ENCODE measurements at places on chromosomes 7 and 10. TPM values are rescaled to one million over a fixed set of nuclear protein-coding genes. Genes with fewer than 3 reads are reported as not detected.

Gene CALHM3
- total RNA-seq: not detected

Gene ENO4
- total RNA-seq: 1.9 TPM

Gene UPK3B
- 0.63 TPM for total RNA-seq

Gene SLC26A4
- 16.0 TPM for total RNA-seq

Gene DYNC1I1
- total RNA-seq: 197 TPM

Gene PGAM2
- total RNA-seq: 2.5 TPM

Gene TMEM178B
- total RNA-seq: 79.5 TPM

Gene ITIH2
- 2.8 TPM for total RNA-seq

Gene ELN
- 6.9 TPM for total RNA-seq

Gene SPAM1
- total RNA-seq: not detected

Gene TEX47
- total RNA-seq: not detected

Gene SPDYE6
- not detected for total RNA-seq

Gene WNT8B
- total RNA-seq: 0.31 TPM

Gene SPDYE11
- total RNA-seq: not detected

Gene CCL26
- not detected for total RNA-seq

Gene ETV1
- 68.2 TPM for total RNA-seq

Gene KCNIP2
- 11.3 TPM for total RNA-seq

Gene ADRB1
- 2.5 TPM for total RNA-seq

Gene HOXA5
- total RNA-seq: not detected

Gene ZNF853
- 17.5 TPM for total RNA-seq

Gene HPSE2
- 0.63 TPM for total RNA-seq

Gene SKIDA1
- 9.4 TPM for total RNA-seq

Gene ANKIB1
- 122 TPM for total RNA-seq

Gene AS3MT
- total RNA-seq: 13.8 TPM

Gene C10orf67
- total RNA-seq: 0.31 TPM

Gene OGDHL
- 7.5 TPM for total RNA-seq

Gene BMPER
- total RNA-seq: 8.1 TPM
